ENCODE measurements at places on chromosomes 6 and 20.

DNA sequence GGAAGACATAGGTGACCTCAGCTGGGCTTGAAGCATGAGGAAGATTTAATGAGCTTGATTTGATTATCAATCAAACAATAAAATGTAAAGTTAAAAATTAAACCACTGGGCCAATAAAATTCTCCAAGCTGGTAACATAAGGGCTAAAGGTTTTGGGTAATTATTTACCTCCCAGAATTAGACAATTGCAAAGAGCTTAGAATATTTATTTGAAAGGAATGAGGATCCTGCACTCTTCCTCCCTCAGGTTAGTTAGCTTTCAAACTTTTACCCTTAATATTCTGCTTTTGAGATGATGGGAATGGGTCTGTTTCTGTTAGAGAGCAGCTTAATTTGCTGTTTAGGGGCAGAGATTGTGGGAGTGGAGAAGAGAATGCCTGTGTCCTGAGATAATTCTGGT, at the start of gene SLC17A4:
Gene SLC17A4 (plus strand): TSS at position 208 of the 400 bp plus-strand sequence. CDS start 7,221 bp downstream, outside the sequence.
- no peak for DNase-seq

DNA sequence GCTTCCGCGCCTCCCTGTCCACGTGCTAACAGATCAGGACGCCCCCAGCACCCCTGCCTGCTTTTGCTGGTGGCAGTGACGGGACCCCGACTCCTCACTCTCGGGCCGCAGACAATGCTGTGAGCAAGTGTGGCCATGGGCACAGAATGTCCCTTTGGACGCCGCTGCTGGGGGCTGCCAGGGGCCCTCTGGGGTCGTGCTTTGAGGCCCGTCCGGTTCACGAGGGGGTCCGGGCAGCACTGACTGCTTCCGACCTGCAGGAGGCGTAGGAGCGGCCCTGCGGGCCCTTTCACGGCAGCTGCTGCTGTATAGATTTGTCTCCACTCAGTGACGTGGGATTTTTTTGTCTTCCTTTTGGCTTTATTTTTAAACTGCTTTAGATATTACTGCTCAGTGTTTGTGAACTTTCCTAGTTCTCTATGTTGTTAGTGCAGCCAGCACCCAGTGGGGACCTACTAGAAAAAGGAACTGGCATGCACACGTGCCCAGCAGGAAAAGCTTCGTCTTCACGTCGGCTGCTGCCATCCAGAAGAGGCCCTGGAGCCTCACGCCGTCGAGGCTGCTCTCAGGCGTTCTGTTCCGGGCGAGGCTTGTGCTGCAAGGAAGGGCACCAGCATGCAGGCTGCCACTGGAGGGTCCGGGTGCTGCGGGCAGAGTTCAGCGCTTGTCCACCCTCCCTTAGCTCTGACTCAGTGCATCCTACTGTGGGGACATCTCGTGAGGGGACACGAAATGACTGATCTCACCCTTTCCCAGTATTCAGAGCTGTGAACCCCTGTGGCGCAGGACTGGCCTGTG, 21.7 kb downstream of the UCKL1 start:
- no peak for DNase-seq

GRCh38 chr6:21992178-21992967, 304.5 kb downstream of the PRL start:
- peak; percentile 74 for DNase-seq

DNA sequence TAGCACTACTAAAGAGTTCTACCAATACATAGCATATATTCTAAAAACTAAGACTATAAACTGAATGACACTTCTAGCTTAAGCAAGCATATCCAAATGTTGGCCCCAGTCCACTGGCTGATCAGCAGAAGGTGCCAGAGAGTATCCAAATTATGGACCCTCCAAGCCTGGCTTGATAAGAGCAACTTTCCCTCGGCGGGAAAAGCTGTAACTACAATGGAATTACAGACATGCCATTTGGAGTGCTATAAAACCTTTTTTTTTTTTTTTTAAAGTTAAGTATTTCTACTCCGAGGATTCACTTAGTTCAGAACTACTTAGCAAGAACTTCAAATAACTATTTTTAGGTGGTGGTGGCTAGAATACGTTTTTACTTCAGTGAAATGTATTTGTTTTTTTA, 94.6 kb downstream of the EPB41L2 start:
- DNase-seq: no peak

- DNase-seq: no peak
Measured at GRCh38 chr20:63955281-63955826, 862 bp downstream of the UCKL1 start.

DNA sequence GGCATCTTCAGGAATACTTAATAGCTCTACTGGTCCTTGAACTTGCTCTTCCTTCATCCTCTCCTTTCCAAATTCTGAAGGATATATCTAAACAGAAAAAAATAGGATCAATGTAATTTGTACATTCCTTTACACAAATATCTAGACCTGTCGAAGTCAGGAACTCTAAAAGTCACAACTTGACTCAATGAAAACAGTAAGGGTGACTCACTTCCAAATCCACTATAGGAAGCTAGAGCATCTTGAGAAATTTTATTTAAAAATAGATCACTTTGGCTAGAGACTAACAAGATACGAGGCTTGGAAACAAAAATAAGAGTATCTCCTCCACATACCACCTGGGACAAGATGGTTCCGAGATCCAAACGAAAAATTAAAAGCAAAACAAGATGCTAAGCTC, 12.2 kb downstream of the ESF1 start:
- no peak for DNase-seq

GRCh38 chr6:119647309-119647708, 297.7 kb upstream of the MAN1A1 start:
- DNase-seq: no peak

- no peak for DNase-seq
Measured at GRCh38 chr6:170490259-170490658, 62.8 kb downstream of the PSMB1 start.

DNA sequence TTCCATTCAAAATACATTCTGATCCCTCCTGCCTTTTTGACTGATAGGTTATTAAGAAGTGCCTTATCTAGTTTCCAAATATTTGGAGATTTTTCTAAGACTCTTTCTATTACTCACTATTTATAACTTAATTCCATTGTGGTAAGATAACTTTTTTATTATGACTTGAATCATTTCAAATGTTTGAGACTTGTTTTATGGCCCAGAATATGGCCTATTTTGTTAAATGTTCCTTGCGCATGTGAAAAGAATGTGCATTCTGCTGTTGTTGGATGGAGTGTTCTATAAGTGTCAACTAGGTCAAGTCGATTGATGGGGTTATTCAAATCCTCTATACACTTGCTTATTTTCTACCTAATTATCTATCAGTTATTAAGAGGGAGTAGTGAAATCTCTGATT, 13.1 kb upstream of the TCP11 start:
- no peak for DNase-seq

DNA sequence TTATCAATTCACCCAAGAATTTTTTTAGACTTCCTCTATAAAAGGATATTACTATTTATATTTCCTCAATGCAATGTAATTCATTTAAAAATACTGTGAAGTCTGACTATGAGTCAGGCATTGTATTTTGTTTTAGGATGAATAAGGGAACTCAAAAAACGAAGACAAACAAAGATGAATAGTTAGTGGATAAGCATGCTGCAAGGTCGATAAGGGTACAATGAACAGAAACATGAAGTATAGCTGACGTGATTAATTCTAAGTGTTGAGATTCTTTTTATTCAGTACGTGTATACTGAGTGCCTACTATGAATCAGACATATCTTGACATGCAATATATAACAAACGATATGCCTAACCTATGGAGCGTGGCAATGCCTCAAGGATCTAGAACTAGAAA, 105.4 kb downstream of the PDE10A start:
- DNase-seq: no peak

DNA sequence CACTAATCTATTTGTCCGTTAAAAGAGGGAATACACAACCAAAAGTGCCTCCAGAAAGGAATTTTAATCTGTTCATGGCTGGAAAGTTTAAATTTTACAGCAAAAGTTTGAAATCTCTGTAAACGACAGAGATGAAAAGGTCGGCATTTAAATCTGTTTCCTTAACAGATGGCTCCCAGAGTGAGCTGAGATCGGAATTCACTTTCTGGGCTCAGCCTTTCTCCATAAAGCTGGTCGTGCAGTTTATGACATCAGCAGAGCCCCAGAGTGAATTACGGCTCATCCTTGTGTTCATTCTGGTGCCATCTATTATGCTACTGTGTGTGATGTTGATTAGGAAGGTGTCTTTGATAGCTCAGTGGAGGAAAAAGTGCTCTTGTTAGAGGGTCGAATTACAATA, 117.6 kb upstream of the ZFP64 start:
- no peak for DNase-seq

DNA sequence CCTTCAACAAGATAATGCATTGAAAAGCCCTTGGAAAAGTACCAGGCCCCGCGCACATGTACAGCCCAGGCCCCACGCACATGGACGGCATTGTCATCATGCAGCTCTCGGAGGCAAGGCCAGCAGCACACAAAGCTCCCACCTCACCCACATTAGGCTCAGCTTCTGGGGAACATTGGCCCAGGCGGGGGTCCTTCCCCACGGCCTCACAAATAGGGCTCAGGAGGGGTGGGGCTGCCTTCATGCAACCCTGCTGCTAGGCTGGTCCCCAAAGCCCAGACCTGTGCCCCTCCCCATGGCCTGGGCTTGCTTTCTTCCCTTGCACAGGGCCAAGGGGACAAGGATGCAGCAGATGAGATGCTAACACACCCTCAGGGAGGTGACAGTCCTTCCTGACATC, 26.7 kb downstream of the NPEPL1 start:
- no peak for DNase-seq

GRCh38 chr6:164570801-164571200, 738.6 kb downstream of the C6orf118 start:
- DNase-seq: no peak

DNA sequence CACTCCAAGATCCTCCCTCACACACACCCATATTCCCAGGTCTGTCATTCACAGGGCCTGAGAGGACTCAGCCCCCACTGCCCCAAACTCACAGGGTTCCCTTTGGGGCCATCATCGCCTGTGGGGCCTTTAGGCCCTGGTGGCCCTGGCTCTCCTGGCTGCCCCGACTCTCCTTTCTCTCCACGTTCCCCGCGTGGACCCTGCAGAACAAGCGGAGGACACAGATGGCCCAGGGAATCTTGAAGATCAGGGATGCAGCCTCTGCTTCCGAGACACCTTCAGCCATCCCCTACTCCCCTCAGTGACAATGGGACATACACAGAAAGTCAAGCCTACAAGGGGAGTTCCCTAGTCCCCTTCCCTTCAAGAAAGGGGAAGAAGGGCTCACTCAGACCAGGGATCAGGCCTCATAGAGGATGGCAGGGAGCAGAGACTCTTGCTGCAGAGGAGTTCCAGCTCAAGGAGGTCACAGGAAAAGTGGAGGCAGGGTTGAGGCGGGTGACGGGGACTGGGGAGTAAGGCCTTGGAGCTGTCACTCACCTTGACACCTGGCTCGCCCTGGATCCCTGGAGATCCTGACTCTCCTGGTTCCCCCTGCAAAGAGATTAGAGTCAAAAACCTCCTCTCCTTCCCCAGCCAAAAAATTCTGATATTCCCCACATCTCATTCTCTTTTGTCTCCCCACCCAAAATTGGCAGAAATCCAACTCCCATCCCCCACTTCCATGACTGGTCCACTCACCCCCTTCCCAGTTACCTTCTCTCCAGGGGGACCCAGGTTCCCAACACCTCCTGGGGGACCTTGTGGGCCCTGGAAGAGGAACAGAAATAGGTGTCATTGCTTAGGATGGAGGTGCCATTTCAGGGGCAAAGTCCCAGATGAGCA, 22.7 kb downstream of the COL11A2 start:
- DNase-seq: no peak

DNA sequence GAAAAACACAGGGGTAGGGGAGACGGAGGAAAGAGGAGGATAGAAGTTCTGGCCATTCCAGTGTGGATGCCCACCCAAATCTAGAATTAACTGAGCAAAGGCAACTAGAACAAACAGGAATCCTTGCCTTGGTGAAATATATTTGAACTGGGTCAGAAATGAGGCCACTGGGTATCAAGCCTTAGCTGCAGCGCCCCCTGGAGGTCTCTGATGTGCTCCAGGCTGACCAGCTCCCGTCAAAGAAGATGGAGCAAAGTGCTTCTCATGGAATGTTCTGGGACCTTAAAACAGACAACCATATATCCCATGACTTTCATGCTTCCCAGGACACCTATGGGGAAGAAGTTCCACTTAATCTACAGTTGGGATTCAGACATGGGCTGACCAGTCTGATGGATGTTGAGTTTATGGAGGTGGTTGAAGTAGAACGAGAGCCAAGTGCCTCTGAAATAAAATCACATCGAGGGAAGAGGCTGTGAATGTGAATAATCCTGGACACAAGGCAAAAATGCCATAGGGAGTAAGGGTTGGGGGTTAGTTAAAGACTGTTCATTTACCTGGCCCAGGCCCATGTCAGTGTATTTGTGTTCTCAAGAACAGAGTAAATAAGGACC, 50.4 kb downstream of the HLA-DPB1 start:
- DNase-seq: peak; percentile 34

- DNase-seq: no peak
Measured at GRCh38 chr20:15332711-15333160, 995.3 kb upstream of the FLRT3 start.

DNA sequence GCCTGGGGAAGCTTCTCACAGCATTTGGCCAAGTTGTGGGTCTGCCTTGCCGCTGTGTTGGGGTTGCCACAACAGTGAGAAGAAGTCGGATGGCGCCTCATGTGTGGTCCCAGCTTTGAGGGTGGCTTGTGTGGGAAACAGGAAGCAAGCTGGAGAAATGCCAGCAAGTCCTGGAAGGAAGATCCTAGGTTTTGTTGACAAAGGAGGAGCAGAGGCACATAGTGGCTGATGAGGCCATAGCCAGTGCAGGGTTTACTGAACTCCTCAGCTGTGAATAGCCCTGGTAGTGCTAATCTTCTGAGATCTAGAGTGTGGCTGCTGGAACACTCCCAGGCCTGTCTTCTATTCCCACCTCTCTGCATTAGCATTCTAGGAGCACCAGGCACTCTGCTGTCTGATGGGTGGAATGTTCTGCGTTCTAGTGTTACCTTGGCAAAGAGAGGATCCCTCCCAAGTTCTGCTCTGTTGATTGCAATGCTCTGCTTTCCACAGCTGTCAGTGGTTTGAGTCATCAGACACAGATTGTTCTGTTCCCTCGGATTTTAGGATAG, 25.2 kb downstream of the SNPH start:
- DNase-seq: no peak

- DNase-seq: no peak
Measured at GRCh38 chr6:98583506-98583905, 250.9 kb upstream of the POU3F2 start.

DNA sequence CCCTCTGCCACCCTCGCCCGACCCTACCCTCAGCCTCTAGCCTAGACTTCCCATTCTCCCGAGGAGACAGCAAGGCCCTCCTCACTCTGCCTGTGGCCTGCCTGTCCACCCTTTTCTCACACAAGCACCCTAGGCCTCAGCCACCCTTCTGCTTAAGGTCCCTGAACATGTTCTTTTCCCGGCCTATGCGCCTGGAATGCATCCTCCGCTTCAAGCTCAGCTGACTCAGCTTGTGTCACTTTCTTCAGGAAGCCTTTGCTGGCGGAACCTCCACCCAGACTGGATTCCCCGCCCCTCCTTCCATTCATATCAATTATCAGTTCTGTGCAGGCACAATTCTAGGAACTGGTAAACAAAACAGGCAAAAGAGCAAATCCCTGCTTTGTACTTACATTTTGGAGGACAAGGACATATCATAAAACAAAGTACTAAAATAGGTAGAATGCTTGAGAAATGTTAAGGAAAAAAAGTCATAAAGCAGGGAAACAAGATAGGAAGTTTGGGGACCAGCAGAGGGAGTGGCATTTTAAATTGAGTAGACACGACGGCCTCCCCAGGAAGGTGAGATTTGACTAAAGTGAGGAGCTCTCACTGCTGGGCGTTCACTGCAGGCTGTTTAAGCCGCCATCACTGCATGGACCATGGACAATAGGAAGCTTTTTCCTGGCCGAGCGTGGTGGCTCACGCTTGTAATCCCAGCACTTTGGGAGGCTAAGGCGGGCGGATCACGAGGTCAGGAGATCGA, 17.9 kb upstream of the SNHG17 start:
- DNase-seq: peak; percentile 26
